NCI-H748 treated with DMSO at 0.1 percent for 48 hours (cell line): ENCODE measurements at places on chromosomes 1 and 21.

- no peak for DNase-seq
Observed at GRCh38 chr1:228058949-228059633, 23.4 kb upstream of the ARF1 start.

- peak; percentile 40 for DNase-seq
Observed at GRCh38 chr21:36321325-36322082, 1.5 kb downstream of the MORC3 start.

DNA sequence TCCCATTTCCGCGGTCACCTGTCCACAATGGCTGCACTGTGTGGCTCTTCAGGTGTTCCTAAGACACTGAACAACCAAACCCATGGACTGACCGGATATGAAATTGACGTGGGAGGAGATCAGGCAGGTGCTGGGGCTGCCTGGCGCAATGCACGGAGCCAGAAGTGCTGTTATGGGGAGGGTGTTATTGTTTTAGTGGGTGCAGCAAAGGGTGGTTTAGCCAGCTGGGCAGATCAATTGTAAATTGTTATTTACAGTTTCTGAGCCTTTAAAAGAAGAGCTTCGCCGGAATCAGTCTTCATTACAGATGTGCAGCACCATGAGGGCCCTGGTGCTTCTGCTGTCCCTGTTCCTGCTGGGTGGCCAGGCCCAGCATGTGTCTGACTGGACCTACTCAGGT is at the start of gene CA6:
Gene CA6, plus strand, starts transcription at position 301 of the 400 bp plus-strand sequence. Its CDS starts 19 bp downstream, at position 320.
- DNase-seq, result no peak

DNA sequence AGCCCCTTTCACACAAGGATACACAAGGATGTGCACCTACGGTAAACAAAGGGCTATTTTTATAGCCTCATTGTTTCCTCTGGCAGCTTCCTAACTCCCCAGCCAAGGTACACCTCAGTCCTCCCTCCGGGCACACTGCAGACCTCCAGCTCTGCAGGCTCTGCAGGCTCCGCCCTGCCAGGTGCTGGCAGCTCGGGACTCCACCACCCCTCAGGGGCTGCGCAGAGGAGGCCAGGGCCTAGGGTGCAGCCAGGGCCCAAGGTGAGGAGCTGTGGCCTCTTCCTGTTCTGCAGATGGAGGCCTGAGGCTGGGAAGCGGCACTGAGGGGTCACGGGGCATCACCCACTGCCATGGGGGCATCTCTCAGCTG is 19.8 kb upstream of the CLSTN1 start:
- DNase-seq, result peak; percentile 62

GRCh38 chr1:234395297-234395696 is 22.0 kb downstream of the COA6 start:
- DNase-seq, result no peak

GRCh38 chr1:207330011-207330710 is 8.7 kb downstream of the CD55 start:
- DNase-seq, result no peak

DNA sequence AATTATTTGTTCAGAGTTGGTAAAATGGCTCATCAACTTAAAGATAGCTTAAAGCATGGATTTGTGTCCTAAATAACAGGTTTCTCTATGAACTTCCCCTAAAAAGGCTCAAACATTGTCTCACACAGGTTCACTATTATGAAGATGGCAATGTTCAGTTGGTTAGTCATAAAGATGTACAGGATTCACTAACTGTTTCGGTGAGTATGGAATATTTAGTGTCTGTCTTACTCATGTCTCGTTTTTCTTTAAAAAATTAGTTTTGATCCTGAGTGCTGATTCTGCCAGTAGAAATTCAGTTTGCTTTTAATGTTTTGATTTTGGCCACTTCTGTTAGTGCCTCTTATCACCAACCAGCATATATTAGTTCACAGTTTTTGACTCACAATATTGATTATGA is 7.5 kb upstream of the MOV10 start:
- DNase-seq, result no peak

GRCh38 chr1:61152066-61152465 is 69.7 kb downstream of the NFIA start:
- DNase-seq, result no peak

- DNase-seq, result no peak
Observed at GRCh38 chr1:207241164-207241934, 80.1 kb upstream of the CD55 start.

- DNase-seq, result no peak
Observed at GRCh38 chr21:26659182-26659581, 86.1 kb upstream of the CYYR1 start.

DNA sequence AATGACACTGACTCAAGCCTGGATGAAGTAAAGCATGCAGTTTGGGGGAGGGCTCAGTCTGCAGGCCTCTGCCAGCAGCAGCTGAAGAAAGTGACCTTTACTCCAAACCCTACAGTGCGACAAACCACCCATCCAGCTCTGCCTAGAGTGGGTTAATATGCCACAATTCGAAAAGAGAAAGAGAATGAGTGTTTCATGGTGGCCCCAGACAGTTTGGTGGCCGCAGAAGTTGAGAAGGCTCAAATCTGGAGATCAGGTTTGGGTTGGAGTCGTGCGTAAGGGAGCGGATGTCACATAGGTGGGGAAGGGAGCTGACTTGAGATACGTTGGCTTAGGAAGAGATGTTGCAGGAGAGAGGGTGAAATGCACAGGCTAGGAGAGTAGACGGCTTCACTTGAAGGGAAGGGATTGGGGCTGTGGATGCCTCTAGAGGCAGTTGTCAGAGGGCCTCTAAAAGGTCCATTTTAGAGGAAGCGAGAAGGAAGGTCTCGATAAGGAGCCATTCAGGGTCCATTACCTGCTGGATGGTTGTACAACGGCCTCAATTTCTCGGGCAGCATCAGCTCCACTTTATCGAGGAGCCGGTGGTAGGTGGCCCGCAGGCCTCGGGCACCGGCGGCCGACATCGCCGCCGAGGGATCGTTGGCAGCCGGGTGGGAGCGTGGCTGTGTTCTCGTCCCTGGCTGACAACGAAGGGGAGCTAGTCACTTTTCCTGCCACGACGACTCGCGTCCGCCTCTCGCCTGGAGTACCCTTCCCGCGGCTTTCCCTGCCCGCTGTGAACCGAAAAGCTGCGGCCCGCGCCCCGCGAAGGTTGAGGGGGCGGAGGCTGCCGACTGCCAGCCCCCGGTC is 1.0 kb upstream of the DCAF6 start:
- peak; percentile 45 for DNase-seq

DNA sequence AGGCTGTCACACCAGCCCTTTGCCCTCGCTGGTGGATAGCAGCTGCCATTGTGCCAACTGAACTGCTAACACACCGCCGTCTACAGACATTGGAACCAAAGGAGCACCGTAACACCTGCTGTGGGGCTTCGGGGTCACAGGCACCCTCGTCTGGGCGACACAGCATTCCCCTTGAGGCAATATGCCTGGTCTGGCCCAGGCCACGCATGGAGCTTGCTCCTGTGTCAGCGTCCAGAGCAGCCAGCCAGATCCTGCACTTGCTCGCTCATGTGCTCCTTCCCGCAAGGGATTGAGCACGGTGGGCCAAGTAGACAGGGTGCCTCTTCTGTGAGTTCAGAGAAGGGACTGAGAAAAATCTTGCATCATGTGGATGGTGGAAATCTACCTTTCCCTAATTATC is 314.6 kb upstream of the PLD5 start:
- no peak for DNase-seq

GRCh38 chr1:19411612-19412011 is 73.7 kb downstream of the CAPZB start:
- DNase-seq, result no peak

- DNase-seq, result no peak
Observed at GRCh38 chr1:93963585-93963984, 54.4 kb upstream of the GCLM start.

DNA sequence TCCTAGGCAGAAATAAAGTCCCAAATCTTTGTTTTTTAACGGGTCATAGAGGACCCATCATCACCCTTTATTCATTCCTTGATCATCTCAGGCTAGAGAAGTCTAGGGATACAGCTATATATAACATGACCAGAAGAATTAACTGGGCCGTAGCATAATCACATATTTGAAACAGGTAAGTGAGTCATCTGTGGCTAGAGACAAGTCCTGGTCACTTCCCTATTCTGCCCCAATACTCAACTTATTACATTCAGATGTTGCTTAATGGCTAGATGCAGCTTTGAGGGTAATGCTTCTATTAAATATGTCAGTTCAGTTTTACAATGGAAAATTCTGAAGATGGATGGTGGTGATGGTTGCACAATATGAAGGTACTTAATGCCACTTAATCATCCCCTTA is 47.0 kb downstream of the EXO1 start:
- no peak for DNase-seq

DNA sequence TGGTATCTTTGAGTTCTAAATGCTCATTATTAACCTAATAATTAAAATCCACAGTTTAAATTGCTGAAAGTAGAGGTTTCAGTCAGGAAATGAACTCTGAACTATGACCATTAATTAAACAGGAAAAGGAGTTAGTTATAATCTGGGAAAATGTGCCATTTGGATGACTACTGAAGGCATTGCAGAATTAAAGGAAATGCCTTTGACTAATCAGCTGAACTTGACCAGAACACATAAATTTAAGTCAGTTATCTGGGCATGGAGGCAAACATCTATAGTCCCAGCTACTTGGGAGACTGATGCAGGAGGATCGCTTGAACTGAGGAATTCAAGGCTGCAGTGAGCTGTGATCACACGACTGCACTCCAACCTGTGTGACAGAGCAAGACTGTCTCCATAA is 31.9 kb downstream of the SLC44A5 start:
- DNase-seq, result no peak

GRCh38 chr1:26079960-26080814 is 12.8 kb upstream of the TRIM63 start:
- DNase-seq, result no peak

DNA sequence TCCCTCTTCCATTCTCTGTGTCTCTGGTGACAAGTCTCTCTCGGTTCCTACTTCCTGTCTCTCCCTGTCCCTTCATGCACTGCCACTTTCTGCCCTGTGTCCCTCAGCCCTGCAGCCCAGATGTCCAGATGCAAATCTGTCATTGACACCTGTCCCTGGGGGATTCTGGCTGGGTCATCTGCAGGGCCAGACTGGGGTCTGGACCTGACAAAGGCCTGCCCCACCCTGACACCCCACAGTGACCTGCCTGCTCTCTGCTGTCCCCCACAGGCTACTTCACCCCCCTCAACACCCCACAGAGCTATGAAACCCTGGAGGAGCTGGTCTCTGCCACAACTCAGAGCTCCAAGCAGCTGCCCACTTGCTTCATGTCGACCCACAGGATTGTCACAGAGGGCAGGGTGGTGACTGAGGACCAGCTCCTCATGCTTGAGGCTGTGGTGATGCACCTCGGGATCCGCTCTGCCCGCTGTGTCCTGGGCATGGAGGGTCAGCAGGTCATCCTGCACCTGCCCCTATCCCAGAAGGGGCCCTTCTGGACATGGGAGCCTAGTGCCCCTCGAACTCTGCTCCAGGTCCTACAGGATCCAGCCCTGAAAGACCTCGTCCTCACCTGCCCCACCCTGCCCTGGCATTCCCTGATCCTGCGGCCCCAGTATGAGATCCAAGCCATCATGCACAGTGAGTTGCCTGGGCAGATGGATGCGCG is 7.2 kb downstream of the THEMIS2 start:
- no peak for DNase-seq

DNA sequence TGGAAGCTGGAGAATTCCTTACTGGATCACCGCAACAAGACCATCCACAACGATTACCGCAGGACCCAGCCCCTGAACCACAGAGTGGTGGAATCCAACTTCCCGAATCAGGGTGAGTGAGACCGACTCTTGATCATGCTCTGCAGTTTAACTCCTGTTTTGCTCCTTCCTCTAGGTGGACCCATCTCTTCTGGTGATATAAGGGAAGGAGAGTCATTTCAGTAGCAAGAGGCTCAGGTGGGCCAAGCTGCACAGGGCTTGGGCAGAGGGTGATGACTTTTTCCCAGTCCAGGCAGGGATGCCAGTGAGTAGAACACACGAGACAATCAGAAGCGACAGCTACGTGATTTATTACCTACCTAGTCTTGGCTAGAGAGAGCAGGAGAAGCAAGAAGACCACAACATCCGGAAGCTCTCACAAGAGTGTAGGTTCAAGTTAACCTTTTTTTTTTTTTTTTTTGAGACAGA is 25.2 kb downstream of the CA6 start:
- no peak for DNase-seq

GRCh38 chr1:201253906-201254624 is 29.2 kb upstream of the PKP1 start:
- DNase-seq, result no peak

GRCh38 chr1:152977614-152978013 is 6.3 kb upstream of the SPRR1A start:
- DNase-seq, result no peak

DNA sequence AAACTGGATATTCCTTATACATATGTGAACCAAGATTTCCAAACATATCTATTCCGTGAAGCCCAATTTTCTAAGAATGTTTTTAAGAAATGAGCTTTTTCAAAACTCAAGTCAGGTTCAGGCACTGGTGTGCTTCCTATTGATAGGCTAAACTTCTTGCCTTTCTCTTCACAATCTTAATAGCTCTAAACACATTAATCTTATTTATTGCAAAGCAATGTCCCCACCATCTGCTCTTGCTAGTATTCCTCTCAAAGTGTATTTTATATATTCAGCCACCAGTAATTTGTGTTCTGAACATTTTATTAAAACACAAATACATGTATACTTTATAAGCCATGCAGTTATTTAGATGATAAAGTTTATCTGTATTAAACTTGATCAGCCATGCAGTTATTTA is 11.5 kb downstream of the ZNF281 start:
- no peak for DNase-seq

- DNase-seq, result no peak
Observed at GRCh38 chr1:181443231-181443853, 40.0 kb upstream of the CACNA1E start.

- DNase-seq, result no peak
Observed at GRCh38 chr1:230421481-230421880, 4.7 kb downstream of the PGBD5 start.

- DNase-seq, result peak; percentile 33
Observed at GRCh38 chr1:112840631-112841624, 115.1 kb downstream of the SLC16A1 start.

DNA sequence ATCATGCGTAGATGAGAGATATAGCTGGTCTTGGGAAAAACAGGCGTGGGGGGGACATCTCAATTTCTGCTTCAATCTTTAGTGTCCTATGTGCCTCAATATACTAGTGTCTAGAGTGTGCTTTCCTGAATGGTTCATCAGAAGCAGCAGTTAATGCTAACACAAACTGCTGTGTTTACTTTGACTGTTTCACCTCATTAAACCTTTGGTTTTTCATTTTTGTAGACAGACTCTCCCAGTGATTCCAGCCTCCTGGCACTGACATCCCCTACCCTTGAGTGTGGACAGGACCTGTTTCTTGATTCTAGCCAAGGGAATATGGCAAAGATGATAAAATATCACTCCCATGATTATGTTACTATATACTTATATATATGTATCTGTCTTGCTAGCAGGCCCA is 37.6 kb downstream of the ZYG11A start:
- DNase-seq, result no peak
